Ureter (tissue), 1 donor: ENCODE measurements at places on chromosomes 2 and 18. TPM values are rescaled to one million over a fixed set of nuclear protein-coding genes. Genes with fewer than 3 reads are reported as not detected.
A peak's percentile ranks its signal among the peaks of the same experiment; 100 is the strongest.

DNA sequence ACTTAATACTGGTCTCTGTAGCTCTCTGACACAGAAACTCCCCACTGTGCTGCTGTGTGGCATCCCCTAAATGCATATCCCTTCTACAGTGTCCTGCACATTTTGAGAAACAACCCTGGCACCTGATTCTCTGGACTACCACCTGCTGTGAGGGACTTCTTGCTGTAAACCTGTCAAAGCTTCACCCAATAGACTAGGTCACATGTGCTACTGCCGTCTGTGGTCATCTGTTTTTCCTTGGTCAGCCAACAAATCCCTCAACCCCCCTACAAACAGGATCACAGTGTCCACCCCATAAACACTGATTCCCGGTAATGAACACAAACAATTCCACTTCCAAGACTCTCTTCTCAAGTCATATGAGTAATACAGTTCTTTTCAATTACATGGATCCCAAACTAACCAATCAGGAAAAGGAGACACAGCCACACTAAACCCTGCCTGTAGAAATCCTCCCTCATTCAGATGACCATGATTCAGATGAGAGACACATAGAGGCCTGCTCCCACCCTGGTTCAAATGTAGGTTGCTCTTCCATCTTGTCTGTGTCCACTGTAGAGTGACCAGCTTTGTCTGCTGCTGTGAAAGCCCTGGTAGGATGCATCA is 1157.4 kb downstream of the RPIA start:
- DNase-seq = no peak

- DNase-seq = no peak
Observed at GRCh38 chr18:8116341-8117005, 492.8 kb upstream of the RAB12 start.

The MYL1 gene
- 0.42 TPM for total RNA-seq

GRCh38 chr2:178275600-178275999 is 81.3 kb downstream of the OSBPL6 start:
- DNase-seq = no peak

DNA sequence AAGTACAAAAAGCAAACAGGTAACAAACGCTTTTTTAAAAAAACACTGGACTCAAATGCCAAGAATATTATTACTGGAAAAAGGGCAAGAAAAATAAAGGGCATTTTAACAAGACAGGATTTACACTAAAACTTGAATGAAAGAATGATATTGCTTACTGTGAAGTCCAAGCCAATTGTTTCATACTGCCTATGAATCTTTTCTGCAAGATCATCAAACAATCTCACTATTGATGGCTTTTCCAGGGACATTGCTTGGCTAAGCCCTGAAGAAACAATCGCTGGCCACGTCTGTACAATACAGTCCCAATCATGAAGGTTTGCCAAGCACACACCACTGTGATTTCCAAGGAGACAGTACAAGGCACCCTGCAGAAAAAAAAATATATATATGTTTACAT is 41.4 kb upstream of the GPR75 start:
- no peak for DNase-seq

GRCh38 chr2:240250985-240251847 is 110.8 kb upstream of the OTOS start:
- DNase-seq = peak; percentile 89

The SERPINB4 gene
- total RNA-seq = not detected

- peak; percentile 85 for DNase-seq
Observed at GRCh38 chr2:28390746-28391563, 1.7 kb upstream of the FOSL2 start.

The USP34 gene
- total RNA-seq = 152 TPM

- peak; percentile 41 for DNase-seq
Observed at GRCh38 chr2:233063976-233064411, 3.9 kb downstream of the INPP5D start.

The ONECUT2 gene
- 0.03 TPM for total RNA-seq

The PLCL1 gene
- 2.9 TPM for total RNA-seq

The TUBB6 gene
- total RNA-seq = 101 TPM

GRCh38 chr18:75083761-75084160 is 125.2 kb downstream of the PTGR3 start:
- no peak for DNase-seq

- no peak for DNase-seq
Observed at GRCh38 chr2:138930571-138930970, 150.4 kb upstream of the NXPH2 start.

The POU3F3 gene
- total RNA-seq = not detected

The FHL2 gene
- 120 TPM for total RNA-seq

DNA sequence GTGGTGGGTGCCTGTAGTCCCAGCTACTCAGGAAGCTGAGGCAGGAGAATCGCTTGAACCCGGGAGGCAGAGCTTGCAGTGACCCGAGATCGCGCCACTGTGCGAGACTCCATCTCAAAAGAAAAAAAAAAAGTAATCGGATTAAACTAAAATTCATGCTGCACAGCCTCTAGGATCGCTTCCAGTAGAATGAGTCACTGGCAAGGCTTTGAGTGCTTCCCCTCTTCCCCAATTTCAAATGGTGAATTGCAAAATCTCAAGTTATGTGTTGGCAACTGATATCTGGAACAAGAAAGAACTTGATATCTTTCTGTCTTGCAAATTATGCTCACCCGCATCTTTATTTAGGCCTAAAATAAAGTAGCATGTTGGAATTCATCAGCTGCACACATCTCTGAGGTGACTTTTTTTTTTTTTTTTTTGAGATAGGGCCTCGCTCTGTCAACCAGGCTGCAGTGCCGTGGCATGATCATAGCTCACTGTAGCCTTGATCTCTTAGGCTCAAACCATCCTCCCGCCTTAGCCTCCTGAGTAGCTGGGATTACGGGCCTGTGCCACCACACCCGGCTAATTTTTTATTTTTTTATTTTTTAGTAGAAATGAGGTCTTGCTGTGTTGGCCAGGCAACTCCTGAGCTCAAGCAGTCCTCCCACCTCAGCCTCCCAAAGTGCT is 12.7 kb downstream of the TTC39C start:
- DNase-seq = peak; percentile 75

- DNase-seq = no peak
Observed at GRCh38 chr2:142742371-142743214, 134.9 kb upstream of the KYNU start.

GRCh38 chr2:174546519-174547506 is 50.8 kb downstream of the WIPF1 start:
- no peak for DNase-seq

DNA sequence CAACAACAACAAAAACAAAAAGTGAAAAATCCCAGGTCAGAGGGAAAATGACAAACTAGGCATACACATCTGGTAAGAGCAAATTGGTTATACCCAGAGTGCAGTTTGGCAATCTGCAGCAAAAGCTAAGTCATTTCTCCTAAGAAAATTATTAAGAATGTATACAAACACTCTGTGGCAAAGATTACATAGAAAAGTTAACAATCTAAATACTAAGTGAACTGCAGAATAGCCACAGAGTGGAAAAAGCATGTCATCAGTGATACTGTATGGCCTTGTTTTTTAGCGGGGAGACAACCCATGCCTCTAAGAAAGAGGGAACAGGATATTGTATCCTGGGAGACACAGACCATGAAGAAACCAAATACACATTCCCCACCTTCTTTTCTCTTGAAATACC is 136.0 kb upstream of the ITGB6 start:
- no peak for DNase-seq

DNA sequence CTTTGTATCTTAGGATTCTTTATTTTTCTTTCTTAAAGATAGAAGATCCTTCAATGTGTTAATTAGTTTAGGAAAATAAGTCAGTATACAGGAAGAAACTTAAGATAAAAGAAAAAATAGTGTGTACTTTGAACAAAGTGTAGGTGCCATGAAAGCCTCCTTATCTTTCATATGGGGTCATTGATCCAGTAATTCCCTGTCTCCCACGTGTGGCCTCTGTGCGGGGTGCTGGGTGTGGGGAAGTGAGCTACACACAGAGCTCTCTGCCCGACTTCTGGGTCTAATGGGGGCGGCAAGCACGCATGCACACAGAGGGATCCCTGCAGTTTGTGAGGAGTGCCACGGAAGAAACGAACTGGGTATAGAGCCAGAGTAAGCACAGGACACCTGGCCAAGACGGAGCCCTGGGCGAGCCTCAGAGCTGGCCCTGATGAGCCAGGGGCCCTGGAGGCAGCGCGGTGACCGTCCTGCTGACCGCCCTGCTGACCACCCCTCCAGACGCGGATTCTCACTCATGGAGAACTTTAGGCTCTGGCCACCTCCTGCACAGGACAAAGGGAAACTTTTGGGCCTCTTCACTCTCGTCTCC is 253.5 kb downstream of the ACKR3 start:
- no peak for DNase-seq

DNA sequence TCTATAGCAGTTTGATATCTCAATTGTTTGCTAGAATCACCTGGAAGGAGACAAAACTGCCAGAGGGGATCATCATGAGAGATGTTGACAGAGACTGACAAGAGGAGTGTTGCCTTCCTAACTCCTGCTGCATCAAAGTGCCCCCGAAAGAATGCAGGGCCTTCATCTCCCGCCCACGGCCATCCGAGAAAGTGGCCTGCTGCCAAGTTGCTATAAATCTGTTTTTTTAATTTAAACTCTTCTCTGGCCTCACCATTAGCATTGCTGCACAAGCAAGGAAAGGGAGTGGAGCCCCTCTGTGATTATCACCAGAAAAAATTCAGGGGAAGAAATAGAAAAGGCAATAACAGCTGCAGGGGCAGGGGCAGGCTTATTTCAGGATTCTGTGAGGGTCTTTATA is 238.1 kb upstream of the EPHA4 start:
- DNase-seq = no peak

The TACR1 gene
- 5.5 TPM for total RNA-seq

The KCNIP3 gene
- total RNA-seq = 6.2 TPM

The NEU2 gene
- not detected for total RNA-seq

GRCh38 chr18:3219631-3220335 is at the start of gene MYOM1:
TSS of gene MYOM1 (minus strand) at chr18:3219968. CDS start at chr18:3215223, 4,745 bp downstream.
- no peak for DNase-seq

DNA sequence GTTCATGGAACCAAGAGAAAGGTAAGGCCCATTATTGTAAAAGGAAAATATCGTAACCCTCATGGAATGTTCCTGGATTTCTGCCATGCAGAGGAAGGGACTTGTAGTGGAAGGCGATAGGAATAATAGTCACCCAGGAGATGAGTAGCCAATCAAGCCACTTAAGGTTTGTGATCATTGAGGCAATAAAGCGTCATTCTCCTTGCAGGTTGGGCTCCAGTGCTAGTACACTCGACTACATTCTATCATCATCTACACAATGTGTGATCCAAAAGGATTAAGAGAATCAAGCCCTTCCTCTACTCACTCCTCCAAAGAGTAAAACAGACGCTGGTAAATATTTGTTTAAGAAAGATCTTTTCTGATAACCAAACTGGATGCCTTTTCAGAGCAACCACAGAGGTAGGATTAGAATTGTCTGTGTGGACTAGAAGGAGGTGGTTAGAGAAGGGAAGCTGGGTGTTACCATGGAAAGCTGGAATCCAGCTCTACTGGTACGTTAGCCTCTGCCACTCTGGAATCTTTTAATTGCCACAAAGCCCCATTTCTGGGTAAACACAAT is 245.7 kb downstream of the IKZF2 start:
- no peak for DNase-seq

The FTCDNL1 gene
- 1.5 TPM for total RNA-seq

The DNAH6 gene
- 2.2 TPM for total RNA-seq

- no peak for DNase-seq
Observed at GRCh38 chr2:37527361-37527760, 144.1 kb downstream of the CDC42EP3 start.

GRCh38 chr2:159140070-159140769 is 146.3 kb downstream of the WDSUB1 start:
- no peak for DNase-seq

GRCh38 chr2:60536746-60537145 is 16.7 kb downstream of the BCL11A start:
- DNase-seq = no peak

The SNRNP200 gene
- 139 TPM for total RNA-seq

GRCh38 chr2:127506510-127506909 is 19.8 kb downstream of the IWS1 start:
- no peak for DNase-seq

The GALR1 gene
- total RNA-seq = not detected

- DNase-seq = no peak
Observed at GRCh38 chr18:39396168-39396567, 1830.6 kb upstream of the CELF4 start.

DNA sequence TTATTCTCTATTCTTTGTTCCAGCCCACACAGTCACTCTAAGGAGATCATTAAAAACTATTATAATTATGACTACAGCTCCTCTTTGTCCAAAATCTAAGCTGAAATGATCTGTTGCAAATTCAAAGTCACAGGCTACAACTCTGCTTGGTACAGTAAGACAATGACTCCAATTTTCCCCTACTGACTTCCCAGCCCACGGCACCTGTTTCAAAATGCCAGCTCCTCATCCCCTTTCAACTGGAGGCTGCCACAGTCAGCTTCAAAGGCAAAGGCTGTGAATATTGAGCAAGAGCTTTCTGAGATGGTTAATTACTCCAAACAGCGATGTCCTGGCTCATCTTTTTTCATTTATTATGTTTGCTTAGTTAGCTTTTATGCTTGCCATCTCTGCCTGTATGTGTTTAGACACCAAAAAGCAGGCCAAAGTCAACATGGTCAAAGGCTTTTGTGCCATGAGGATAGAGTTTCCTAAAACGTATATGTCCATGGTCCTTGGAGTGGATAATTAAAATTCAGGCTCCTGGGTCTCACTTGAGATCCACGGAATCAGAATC is 141.1 kb downstream of the DOCK10 start:
- no peak for DNase-seq

DNA sequence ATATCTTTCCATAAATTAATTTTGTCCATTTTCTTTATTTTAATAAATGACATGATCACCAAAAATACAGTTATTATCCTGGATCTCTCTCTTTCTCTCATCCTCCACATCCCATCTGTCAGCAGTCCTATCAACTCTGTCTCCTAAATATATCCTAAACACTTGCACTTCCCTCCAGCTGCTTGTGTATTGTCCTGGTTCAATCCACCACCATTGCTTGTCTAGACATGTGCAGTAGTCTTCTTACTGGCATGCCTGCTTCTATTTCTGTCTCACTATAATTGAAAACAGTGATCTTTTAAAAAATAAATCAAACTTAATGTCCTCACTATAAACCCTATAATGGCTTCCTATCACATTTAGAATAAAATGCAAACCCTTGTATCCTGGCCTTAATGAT is 2168.6 kb upstream of the PIK3C3 start:
- DNase-seq = no peak

- no peak for DNase-seq
Observed at GRCh38 chr2:134669731-134670669, 48.8 kb downstream of the TMEM163 start.

DNA sequence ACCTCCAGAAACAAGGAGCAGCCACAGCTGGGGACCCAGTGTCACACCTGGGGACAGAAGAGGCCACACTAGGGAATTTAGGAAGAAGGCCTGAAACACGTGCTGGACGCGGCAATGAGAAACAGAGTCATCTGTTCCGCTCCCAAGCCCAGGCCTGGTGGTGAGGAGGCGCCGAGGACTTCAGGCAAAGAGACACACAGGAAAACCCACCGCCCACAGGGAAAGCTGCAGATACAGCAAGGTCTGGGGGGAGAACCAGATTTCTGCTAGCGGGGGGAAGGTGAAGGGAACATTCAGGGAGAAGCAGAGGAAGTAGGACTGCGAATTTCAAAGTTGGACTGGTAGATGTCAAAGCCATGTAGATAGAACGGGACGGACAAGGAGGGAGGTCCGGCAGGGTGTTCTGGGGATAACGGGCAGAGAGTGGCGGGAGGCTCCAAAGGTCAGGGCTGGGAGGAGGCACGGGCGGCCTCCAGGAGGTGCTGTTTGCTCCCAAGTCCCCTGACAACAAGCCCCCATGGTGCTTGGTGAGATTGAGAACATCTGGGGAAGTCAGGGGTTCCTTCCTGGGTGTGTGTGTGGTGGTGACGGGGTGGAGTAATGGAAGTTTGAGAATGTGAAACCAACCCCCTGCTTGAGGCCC is 351.7 kb upstream of the MYT1L start:
- no peak for DNase-seq

GRCh38 chr2:58535990-58536389 is 294.9 kb upstream of the FANCL start:
- DNase-seq = no peak
